Activated T-cell treated with anti-CD3 and anti-CD28 coated beads, Interleukin-2, amount 50 U/mL, for 24 hours (primary cell): ENCODE measurements at places on chromosomes 7 and 10.

DNA sequence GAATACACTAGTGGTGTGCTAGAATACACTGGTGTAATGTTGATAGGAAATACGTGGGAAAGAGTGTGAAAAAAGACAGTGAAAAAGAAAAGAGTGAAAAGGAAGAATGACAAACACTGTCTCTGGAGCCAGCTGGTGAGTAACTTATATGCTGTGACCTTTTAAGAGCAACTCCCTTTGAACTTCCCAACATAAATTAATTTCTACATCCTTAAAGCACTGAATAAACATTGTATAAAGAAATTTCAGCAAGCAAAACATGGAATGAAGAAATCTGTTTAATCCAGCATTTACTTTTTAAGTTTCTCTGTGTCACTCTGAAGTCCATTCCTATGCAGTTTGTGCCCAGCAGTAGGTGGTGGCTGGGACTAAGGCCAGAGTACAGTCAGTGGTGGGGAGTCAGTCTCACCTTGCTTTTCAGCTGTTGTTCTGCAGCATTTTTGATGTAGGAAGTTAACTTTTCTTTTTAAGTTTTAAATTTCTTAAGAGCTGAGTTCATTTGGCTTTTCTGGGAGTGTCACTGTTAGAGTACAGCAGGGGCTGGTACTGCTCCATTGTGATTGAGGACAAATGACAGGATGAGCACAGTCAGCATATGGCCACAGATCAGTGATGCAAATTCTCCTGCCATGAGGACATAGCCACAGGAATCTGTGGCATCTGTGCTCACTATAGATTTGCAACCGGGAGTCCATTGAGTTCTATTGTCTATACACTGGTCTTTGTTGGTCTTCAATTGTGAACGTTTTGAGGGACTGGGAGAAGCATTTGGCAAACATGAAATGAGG lies 321.8 kb downstream of the ZNF248 start:
- DNase-seq, result no peak

GRCh38 chr7:80679921-80680907 lies 41.8 kb downstream of the CD36 start:
- DNase-seq, result no peak

- DNase-seq, result no peak
Measured at GRCh38 chr7:141709318-141709717, 1.2 kb downstream of the WEE2 start.

DNA sequence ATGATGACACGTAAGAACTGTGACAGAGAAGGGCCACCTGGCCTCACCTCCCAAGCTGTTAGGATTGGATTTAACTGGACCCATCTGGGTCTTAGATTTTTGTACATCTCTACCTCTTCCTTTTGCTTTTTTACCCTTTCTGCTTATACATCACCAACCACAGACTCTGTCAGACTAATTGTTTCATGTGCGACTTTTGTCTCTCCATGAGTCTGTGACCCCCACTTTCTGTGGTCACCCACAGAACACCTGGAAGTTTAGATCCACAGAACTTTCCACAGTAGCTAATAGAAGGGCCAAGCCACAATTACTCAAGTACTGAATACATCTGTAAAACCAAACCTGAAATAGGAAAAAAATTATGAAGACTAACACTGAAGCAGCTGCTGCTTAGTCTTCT lies 23.1 kb downstream of the SEC31B start:
- no peak for DNase-seq

DNA sequence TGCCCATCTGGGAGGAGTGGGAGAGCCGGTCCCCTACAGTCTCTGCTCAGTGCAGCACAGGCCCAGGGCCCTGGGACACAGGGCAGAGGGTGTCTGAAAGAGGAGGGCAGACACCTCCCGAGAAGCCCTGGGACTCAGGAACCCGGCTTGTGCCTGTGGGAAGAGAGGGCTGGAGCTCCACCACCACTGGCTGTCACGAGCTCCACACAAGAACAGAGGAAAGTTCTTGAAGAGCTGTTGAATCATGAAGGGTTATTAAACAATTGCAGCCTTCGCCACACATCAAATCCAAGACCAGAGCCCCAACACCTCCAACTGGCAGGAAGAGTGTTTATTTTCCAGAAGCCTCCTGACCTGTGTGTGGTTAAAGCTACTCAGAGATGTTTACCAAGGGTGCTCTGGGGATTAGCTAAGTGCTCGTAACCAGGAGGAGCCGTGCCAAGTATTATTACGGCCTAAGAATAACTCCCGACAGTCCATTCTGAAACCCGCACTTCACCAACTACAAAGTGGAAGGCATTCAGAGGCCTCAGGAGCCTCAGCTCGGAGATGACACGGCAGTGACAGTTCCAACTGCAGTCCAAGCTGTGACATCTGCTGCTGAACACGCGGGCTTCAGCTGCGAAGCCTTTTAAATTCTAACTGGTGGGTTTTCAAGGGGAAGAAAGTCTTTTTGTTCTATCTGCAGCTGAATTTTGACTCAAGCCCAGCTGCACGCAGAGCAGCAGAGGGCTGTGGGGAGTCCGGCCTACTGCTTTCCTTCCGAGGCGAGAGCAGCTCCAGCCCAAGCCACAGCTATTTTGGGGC lies 75.1 kb downstream of the MAD1L1 start:
- no peak for DNase-seq

DNA sequence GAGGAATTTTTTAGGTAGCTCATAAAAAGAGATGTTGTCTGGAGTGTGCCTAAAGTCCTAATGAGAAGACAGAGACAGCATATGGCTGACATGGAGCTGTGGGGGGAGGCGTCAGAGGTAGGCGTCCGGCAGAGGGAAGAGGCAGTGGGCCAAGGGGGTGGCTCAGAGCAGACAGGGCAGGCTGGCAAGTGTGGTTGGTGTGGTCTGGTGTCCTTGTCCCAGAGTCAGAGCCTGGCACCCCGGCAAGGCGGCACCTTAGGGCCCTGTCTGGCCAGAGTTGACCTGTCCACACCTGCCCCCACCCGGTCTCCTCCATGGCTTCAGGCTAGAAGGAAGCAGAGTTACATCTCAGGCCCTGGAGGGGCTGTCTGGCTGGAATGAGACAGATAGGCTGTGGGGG lies 220.3 kb upstream of the ZNF32 start:
- DNase-seq, result no peak

DNA sequence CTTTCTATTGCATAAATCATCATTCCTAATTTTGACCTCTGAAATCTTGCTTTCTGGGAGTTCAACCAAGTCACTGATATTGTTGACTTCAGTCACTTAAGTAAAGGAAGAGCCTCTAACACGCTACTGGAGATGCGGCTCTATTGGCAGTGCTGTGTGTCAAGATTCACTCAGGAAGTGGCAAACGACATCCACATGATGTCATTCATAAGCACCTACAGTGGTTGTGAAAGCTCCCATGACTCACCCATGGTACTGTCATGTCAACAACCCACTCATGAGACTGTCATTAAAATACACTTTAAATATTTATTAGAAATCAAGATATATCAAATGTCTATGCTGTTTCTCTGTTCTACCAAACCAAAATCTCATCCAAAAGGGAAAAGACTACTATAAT lies 52.5 kb upstream of the LHFPL3 start:
- no peak for DNase-seq

DNA sequence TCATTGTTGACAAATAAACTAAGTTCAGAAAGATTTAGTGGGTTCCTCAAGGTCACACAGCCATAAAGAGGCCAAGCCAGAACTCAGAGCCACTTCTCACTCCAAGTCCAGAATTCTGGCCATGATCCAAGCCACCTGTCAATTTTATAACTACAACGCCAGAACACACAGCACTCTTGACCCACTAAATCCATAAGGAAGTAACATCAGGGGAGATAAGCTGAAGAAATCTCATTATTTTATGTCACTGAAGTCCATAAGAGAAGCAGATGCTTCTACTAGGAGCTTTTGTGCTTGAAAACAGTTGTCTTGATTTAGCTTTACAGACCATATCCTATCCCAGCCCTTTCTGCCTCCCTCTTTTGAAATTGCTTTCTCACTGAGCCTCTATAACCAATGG lies 15.9 kb downstream of the ADAM12 start:
- no peak for DNase-seq

- DNase-seq, result no peak
Measured at GRCh38 chr7:33961948-33962347, 56.6 kb downstream of the BMPER start.

- no peak for DNase-seq
Measured at GRCh38 chr10:288316-289200, 153.3 kb downstream of the ZMYND11 start.

DNA sequence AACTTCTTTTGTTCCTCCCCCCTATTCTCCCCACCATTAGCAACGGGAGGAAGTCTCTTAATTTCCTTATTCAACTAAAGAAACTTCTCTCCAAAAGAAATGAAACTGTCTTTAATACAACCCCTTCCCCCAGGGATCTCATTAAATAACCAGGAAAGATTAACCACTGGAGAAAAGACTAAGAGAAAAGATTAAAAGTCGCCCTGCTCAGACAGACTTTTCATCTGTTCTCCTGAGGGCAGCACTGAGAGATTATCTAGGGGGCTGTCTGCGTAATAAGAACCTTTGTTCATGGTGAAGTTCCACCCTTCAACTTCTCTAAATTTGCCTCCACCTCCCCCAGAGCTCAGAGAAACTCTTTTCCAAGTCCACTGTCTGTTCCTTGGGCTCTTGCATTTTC lies 105.5 kb downstream of the HGF start:
- DNase-seq, result no peak

- no peak for DNase-seq
Measured at GRCh38 chr7:92790992-92791391, 45.4 kb downstream of the CDK6 start.

GRCh38 chr7:109235316-109235715 lies 665.6 kb downstream of the DNAJB9 start:
- no peak for DNase-seq

GRCh38 chr7:41886262-41886900 lies 183.5 kb upstream of the INHBA start:
- DNase-seq, result no peak

GRCh38 chr7:81690251-81690650 lies 79.6 kb downstream of the HGF start:
- no peak for DNase-seq

- no peak for DNase-seq
Measured at GRCh38 chr7:116257156-116257555, 46.8 kb downstream of the TES start.

- no peak for DNase-seq
Measured at GRCh38 chr10:79435271-79436065, 10.0 kb downstream of the ZCCHC24 start.

DNA sequence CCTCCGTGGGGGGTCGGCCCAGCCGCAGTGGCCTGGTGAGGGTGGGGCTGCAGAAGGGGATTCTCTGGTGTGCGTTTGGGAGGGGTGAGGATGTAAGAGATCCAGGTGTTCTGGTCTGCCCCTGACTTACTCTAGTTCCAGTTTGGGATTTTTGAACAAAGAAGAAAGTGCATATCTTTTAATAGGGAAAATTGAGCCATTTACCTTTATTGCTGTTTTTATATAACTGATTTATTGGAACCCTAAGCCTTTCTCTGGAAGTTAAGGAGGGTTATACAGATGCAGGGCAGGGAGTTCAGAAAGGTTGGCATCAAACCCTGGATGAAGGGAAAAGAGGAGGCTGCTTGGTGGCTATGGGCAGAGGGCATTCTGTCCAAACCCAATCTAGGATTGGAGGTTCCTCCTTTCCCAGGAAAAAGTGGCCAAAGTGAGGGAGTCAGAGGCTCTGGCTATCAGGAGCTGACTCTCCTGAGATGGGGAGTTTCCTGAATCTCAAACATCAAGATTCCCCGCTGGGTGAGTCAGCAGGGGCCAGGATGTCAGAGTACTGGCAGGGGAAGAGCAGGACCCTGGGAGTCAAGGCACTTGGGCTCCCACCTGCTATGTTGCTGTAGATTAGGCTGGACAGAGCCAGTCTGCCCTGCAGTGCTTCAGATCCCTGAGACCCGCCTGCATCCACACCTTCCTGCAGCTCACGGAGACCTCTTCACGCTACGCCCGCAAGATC lies 67.5 kb downstream of the CLIP2 start:
- no peak for DNase-seq
